ENCODE measurements at places on chromosomes 1 and 21.

GRCh38 chr21:43718872-43719747, at the start of gene PDXK:
Gene PDXK, plus strand, starts transcription at chr21:43719129. Its CDS starts 166 bp downstream, at chr21:43719295.
- DNase-seq = peak; percentile 77

GRCh38 chr1:12208271-12208670, 21.6 kb upstream of the VPS13D start:
- no peak for DNase-seq

DNA sequence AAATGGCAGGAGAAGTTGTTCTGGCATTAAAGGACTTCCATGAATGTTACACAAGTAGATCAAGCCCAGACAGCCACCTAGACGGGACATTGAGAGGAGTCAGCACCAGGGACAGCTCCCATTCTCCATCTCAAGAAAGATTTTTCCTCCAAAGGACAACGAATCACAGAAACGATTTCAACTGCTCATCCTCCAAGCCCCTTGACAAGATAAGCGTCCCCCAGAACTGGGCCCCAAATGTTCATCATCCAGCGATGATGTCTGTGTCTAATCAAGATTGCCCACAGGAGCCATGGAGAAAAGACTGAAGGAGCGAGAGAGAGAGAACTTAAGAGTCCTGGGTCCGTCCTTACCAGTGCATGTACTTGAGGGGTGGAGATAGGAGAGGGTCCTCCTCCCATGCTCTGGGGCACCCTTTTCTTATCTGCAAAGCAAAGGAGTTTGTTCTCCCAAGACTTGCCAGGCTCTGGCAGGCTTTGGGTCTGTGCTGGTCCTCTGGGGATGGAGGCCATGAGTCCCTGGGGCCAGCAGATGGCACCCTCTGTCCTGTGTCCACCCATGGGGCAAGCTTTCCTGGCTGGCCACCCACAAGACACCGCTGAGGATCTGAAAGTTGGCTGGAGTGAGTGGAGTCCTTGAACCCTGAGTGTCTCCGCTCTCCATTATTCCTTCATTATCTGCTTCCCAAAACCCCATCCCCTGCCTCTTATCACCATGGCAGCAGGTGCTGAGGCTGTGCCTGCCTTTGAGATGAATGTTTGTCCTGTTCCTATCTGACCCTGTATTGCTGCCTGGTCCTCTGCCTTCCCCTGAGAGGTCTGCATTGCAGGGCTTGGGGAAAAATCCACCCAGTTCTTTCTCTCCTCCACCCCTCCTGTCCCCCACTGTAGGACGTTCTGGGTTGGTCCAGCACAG, 164.6 kb downstream of the ACTL8 start:
- peak; percentile 67 for DNase-seq

- DNase-seq = no peak
These were observed 41.7 kb downstream of the AZIN2 start for GRCh38 chr1:33122483-33123178.

- DNase-seq = no peak
These were observed 76.4 kb downstream of the GDAP2 start for GRCh38 chr1:117852853-117853553.

DNA sequence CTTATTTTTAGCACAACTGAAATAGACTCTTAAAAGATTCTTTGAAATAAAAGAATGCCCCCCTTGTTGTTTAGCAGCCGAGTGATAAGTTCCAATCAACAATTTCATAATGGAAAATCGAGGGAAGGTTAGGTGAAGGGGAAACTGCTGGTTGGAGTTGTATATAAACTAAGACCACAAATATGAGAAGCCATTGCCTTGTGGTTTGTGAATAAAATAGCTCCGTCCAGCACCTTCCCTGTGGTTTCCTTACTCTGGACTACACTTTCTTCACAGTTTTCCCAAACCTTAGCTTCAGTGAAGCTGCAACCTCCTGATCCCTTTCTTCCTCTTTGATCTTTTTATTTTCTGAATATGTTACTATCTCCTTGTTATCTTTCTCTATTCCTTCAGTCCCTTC, 6.7 kb upstream of the RAB3GAP2 start:
- DNase-seq = no peak

DNA sequence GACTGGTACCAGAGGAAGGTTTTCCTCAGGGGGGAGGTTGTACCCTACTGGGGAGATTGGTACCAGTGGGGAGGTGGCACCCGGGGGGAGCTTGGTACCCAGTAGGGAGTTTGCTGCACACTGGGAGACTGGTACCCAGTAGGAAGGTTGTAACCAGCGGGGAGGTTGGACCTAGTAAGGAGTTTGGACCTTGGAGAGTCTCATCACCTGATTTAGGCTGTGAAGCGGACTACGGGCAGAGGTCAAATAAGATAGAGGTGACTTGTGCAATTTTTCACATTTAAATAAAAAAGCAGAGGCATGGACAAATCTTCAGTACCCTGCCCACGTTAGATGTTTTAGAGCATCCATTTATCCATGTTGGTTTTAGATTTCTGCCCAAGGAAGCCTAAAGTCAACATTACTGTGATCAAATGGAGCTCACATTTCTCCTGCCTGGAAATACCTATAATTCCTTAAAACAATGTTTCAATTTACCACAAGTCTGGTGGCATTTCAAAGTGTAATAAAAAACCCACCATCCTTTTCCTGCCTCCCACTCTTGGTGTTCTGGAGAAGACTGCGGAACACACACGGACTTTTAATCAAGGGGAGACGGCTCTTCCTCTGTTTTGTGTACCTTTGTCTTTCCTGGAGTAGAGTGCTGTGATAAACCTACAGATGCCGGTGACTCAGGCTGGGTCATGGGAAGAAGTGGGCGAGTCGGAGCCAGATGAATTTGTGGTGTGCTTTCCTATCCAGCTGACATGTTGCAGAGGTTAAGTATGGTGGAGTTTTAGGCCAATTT, 36.2 kb upstream of the MRPS6 start:
- DNase-seq = no peak

GRCh38 chr1:89847191-89847729, 26.4 kb downstream of the LRRC8D start:
- no peak for DNase-seq

DNA sequence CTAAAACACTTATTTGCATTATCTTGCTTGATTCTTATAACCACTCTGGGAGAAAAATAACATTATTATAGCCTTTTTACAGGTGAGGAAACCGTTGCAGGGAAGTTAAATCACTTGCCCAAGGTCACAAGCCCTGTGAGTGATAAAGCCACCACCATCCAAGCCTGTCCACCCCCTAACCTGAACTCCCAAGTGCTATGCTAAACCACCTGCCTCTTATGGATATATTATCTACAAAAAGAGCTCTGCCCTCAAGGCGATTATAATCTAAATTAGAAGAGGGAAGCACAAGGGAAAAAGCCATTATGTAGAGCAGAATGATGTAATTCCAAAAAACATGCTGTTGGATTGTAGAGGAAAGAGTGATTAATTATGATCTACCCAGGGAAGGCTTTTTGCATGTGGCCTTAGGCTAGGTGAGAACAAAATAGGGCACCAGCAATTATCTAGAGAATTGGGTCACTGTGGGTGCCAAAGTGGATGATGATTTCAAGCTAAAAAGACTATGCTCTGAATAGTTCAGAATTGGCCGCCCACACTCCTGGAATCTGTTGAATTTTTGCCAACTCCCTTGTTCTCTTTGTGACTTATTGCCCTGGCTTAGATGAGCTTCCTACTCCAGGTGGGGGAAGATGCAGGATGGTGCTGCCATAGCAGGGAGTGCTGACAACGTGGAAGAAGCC, 205.3 kb downstream of the FGGY start:
- DNase-seq = no peak

GRCh38 chr1:248862998-248863881, 4.4 kb upstream of the ZNF692 start:
- peak; percentile 66 for DNase-seq

- no peak for DNase-seq
These were observed 103.8 kb downstream of the EPHB2 start for GRCh38 chr1:22814176-22815042.

DNA sequence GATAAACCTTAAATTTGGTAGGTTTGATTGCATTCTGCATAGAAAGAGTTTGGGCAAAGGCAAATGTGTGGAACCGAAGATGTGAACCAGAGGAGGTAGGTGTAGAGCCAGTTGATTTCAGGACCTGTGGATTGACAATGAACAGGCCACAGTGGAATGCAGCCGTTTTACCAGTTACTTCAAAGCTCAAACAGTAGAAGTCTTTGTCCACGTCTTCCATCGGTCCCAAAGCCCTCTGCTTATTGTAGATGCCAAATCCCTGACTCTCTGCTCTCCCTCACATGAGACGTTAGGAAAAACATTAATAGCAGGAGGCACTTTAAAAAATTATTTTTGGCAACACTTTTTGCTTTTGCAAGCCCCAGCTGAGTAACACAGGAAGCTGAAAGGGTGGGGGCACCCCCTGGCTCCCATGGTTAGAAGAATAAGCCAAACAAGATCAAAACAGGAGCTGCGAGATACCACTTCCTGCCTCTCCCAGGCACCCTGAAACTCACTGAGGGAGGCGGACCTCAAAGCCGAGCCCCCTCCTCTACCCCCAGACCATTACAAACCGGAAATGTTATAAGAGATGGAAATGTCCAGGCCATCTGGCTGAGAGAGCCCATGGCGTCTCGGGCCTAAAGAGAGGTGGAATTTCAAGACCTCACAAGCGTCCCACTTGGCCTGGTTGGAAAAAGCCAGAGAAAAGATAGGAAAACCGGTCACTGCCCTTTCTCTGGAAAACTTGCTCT, 13.5 kb downstream of the TRAF3IP3 start:
- DNase-seq = no peak

GRCh38 chr21:44528634-44528995, 11.4 kb downstream of the KRTAP10-1 start:
- DNase-seq = no peak

GRCh38 chr1:51916587-51917405, 38.3 kb upstream of the NRDC start:
- no peak for DNase-seq

GRCh38 chr1:32352831-32353383, 9.4 kb downstream of the FAM229A start:
- DNase-seq = no peak

- no peak for DNase-seq
These were observed 455.1 kb downstream of the SMYD3 start for GRCh38 chr1:246051909-246052518.

DNA sequence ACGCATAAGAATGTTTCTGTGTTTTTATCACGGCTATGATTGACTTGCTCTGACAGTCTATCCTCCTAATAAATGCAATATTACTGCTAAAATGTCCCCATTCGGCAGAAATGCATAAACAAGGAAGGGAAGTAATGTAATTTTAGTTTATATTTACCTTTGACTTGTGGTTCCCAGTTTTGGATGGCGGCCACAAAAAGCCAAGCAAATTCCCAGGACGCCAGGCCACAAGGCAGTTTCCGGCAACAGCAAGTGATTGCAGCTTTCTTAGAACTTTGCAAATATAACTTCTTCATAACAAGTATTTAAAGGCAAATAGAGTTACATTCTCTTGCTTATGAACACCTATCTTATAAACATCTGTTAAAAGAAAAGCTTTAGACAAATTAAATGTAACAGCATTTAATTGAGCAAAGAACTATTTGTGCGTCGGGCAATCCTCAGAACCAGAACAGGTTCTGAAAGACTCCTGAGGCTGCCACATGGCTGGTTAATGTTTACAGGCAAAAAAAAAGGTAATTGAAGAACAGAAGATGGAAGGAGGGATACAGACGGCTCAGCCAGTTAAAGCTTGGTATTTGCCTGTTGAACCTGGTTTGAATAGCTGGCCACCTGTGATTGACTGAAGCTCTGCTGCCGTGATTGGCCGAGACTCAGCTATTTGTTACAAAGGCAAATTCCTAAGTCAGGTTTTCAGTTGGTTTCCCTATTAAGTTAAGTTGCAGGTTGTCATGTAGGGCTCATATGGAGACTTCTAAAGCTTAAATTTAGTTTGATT, 80.8 kb downstream of the C21orf91 start:
- no peak for DNase-seq

GRCh38 chr1:39905172-39905571, 3.5 kb upstream of the MYCL start:
- DNase-seq = no peak

DNA sequence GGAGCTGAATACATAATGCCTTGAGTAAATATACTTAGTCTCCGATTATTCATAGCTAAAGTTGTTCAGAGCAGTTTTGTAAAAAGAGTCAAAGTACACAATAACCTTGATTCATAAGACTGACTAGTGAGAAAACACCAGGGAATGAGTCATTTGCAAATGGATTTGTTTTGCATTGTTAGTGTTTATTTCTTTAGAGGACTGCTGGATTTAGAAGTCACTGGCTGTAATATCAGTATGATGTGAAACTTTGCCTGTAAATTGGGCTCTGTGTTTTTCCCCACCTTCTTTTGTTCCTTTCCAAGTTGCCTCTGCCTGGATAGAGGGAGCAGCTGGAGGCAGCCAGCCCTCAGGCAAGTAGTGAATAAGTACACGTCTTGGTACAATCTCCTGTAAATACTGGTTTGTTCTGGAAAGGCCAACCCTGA, 474.7 kb downstream of the NUF2 start:
- DNase-seq = no peak

GRCh38 chr1:84379138-84379916, 19.0 kb upstream of the DNASE2B start:
- no peak for DNase-seq

DNA sequence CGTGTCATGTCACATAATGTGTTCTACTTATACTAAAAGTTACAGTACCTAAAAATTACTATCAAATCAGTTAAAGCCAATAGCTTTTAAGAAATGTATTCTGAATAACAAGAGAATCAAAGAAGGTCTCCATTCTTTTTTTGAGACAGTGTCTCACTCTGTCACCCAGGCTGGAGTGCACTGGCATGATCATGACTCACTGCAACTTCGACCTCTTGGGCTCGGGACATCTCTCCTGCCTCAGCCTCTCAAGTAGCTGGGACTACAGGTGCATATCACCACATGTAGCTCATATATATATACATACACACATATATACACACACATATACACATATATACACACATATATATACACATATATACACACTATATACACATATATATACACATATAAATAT, 20.1 kb downstream of the COP1 start:
- DNase-seq = no peak

DNA sequence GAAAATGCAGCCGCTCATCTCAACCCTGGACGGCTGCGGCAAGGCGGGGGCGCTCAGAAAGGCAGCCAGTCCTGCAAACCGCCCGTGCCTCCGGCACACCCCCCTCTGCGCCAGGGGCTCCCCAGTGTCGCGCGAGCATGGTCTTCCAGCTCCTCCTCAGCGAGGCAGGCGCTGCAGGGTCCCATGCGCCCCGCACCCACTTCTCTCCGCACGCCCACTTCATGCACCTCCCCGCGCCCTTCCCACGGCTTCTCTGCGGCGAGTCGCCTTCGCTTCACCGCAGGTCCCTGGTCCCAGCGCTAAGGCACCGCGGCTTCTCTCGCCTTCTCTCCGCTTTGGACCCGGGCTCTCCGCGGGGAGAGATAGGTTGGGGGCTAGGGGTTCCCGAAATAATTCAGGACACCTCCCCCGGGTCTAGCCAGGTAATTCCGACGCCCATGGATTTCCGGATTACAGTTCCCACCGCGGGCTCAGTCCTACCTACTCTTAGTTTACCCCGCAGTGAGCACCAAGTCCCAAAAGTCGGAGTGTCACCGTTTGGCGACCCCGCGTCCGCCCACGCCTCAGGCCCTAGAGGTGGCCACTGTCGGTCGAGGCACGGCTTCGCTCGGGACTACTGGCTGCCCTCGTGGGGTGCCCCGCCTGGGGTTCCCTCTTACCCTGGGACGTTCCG, 67.5 kb downstream of the SYT2 start:
- no peak for DNase-seq

GRCh38 chr21:38310646-38311485, 54.1 kb downstream of the KCNJ15 start:
- no peak for DNase-seq
